RWPE1 (cell line): ENCODE measurements at places on chromosomes 1 and 21.

DNA sequence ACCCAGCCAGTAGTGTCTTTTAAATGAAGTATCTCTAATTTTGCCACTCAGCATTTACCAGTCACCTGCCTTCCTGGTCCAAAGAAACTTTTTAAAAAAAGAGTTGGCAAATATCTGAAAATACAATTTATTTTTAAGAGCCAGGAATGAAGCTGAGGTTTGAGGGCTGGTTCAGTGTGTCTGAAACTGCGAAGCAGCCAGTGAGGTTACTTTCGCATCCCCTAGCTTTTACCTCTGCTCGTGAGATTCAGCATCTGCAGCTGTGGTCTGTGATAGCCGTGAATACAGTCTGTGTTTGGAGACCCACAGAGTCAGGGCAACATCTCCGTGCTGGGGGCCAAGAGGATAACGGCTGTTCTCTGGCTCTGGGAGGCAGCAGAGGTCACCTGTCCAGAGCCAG lies 21.3 kb upstream of the KCNAB2 start:
- DNase-seq, result no peak

GRCh38 chr1:114505148-114505561 lies 5.8 kb downstream of the TRIM33 start:
- DNase-seq, result no peak

DNA sequence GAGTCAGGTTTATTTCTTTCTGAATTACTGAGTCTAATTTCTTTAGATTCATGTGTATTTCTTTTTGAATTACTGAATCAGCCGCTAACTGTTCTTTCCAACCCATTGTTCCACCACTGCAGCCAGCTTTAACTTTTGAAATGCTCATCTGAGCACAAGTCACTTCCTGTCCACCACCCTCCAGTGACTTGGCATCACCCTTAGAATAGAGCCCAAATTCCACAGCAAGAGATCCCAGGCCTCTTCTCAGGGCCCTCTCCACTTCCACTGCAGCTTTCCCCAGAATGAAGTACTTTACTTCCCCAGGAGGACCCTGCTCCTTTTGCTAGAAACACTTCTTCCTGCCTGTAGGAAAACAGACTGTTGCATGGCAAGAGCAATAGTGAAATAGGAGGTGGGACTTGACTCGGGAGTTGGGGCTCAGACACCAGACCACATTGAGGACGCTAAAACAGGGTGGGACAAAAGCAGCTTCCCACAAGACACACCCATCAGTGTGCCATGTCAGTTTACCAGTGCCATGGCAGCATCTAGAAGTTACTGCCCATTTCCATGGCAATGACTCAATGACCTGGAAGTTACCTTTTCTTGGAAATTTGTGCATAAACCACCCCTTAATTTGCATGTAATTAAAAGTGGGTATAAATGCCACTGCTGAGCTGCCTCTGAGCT lies 56.5 kb upstream of the ADAR start:
- no peak for DNase-seq

DNA sequence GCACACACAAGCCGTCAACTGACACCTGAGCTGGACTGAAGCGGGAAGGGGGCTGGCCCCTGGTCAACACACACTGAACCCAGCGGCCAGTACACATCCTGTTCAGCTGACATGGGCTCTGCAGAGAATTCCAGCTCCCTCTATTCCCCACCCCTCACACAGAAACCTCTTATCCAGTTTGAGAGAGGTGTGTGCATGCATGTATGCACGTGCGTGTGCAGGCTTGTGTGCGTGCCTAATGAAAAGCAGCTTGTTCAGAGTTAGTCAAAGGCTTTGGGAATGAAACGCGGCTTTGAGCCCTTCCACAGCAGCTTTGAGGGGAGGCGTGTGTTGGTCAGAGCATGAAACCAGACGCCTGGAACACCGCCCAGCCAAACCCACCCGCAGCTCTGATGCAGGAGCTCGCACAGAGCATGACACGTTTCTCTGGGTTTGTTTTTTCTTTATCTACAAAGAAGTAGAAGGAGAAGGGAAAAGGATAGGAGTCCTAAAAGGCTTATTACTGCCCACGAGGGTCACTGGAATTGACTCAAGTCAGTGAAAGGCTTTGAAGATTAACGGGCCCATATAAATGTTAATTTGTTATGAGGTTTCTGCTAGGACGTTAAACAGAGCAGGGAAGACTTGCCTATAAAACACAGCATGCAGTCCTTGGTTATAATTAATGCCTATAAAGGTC lies 184.2 kb downstream of the ETS2 start:
- DNase-seq, result no peak
